ENCODE measurements at places on chromosomes 5 and 9.

GRCh38 chr9:131839281-131840084, 99.6 kb upstream of the RAPGEF1 start:
- no peak for DNase-seq

DNA sequence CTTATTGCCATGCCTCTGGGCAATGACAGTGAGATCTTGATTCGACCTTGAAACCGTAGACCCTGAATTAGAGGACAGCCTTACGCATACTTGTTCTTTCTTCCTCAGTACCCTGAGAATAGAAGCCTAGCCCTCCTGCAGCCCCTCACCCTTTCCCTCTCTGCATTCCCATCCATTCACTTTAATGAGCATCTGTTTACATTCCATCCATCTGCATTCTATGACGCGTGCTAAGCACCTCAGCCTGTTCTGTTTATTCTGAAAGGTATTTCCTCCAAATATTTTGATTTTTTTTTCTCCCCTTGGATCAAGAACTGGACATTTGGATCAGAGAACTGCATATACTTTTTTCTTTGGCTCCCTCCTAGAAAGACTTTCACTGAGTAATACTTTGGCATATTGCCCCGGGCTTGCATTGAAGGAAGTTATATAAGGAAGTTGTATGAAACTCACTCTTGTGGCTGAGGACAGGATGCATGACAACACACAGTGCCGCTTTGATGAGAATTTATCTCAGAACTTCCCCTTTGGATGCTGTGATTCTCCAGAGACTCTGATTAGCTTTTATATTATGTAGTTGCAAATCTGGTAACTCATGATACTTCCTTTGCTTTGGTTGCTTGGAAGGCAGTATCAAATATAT, 15.7 kb downstream of the TMEM8B start:
- peak; percentile 91 for DNase-seq

GRCh38 chr9:5178126-5178805, 7.2 kb downstream of the INSL6 start:
- no peak for DNase-seq

- DNase-seq, result peak; percentile 34
Observed at GRCh38 chr5:143159031-143159430, 244.5 kb downstream of the NR3C1 start.

- DNase-seq, result no peak
Observed at GRCh38 chr9:6630502-6631206, 14.9 kb downstream of the GLDC start.

DNA sequence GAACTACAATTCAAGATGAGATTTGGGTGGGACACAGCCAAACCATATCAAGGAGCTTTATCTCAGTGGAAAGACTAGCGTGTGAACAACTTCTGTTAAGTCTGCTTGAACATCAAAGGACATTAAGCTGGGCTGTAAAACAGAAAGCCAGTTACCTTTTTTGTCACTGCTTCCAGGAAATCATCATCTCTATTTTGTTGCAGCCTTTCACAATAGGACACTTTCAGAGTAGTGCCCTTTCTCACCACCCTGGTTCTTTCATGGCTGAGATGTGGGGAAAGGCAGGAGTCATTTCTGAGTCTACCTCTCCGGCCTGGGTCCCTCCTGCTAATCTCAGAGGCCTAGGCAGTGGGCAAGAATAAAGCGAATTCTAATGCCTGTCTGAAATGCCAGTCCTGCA, 96.2 kb upstream of the PPP1R2B start:
- no peak for DNase-seq

DNA sequence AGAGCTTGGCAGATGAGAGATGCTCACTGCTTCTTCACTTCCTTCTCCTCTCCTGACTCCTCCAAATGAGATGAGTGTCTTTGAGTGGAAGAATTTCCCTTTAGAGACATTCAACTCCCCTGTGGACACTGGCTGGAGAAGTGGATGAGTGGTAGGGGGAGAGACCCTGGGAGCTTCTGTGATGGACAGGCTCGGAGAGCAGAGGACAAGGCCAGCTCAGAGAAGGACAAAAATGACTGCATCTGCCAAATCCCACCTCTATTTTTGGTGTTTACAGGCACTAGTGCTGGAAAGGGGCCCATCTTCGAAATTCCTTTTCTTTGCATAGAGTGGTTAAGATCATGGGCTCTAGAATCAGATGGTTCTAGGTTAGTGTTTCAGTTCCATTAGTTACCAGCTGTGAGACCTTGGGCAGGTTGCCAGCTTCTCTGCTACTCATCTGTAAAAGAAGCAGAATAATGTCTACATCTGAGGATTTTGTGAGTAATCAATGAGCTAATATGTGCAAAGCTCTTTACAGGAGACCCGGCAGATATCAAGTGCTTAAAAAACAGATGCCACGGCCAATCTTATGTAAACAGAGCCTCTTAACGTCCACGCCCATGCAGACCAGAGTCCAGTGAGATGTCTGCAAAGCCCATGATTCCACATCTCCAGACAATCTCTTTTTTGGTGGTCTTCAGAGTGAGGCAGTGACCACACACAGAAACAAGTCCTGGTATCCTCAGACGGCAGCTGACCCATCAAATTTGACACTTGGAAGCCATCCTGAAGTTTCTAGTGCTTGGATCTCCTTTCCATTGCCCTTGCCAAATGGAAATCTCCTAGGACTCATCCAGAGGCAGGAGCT, 13.6 kb upstream of the COL27A1 start:
- DNase-seq, result no peak

- DNase-seq, result no peak
Observed at GRCh38 chr5:82421119-82421518, 143.0 kb upstream of the RPS23 start.

GRCh38 chr5:167147879-167148278, 1143.6 kb upstream of the WWC1 start:
- DNase-seq, result no peak
